Activated CD4-positive, alpha-beta T cell treated with anti-CD3 and anti-CD28 coated beads for 4 hours (primary cell): ENCODE measurements at places on chromosomes 4 and X.

DNA sequence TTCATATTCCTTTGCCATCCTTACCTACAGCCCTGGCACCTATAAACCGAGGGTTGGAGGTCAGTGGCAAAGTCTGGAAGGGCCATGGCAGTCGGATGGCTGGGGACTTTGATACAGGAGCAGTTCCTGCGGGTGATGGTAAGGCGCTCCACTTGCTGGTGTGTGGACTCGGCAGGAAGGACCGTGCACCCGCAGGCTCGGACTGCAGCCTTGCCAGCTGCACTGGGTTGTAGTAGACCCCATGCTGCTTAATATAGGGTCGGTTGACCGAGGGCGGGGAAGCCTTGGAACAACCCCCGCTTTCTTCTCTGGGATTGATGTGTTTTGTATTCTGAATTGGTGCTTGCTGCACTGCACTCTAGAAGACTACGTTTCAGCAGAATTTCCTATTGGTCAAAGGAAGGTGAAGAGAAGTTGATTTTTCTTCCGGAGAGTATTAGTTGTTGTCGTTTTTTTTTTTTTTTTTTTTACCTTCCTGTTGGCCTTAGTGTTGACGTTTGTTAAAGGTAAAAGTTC is 638 bp downstream of the BLTP1 start:
- DNase-seq: peak; percentile 29

- no peak for DNase-seq
Observed at GRCh38 chrX:147749308-147749707, 162.4 kb upstream of the FMR1 start.

DNA sequence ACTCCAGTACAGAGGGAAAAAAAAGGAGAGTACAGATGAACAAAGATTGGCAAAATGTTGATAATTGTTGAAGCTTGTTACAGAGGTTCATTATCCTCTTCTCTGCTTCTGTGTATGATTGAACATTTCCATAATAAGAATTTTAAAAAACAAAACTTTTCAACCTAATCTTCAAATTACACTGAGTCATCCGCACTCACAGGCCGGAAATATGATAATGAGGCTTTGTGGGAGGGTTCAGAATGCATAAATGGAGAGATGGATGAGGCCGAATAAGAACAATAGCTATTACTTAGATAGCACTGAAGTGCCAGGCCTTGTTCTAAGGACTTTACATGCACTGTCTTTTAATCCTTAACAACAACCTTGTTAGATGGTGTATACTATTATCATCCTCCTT is 4.6 kb upstream of the ERCC6L start:
- DNase-seq: no peak

GRCh38 chr4:62797221-62797620 is 1597.1 kb downstream of the ADGRL3 start:
- DNase-seq: no peak

DNA sequence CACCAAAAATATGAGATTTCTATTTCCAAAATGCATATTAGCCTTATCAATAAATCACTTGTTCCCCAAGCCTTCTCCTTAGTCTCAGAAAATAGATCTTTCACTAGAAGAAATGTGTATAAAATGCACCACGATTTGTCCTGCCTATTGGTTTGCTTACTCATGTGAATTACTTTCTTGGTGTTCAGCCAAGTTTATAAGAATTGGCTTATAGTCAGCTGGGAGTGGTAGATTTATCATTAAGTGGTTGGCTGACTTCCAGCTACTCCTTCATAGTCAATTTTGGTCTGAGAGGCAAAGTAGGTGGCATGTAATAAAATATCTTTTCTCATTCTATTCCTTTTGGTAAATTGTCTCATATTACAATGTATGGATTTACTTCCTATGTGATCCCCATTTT is 1.3 kb downstream of the SULT1E1 start:
- no peak for DNase-seq

GRCh38 chr4:878796-879728 is 53.1 kb downstream of the GAK start:
- peak; percentile 27 for DNase-seq

DNA sequence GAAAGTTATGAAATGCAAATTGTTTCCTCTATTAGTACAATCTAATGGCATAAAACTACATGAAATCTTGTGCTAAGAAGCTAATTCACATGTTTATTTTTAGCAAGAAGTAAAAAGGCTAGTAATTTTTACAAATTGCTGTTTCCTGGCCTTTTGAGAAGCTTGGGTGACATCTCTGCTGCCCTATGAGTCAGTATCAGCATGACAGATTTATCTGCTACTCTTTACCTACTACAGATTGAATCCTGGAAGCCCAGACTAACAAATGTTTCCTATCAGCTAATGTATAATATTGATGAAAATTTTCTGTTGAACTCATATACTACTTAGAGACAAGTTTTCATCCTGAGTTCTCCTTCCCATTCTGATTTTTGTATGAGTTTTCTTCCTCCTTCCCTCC is 232.4 kb downstream of the DCTD start:
- DNase-seq: no peak

- no peak for DNase-seq
Observed at GRCh38 chr4:125796138-125796537, 481.4 kb downstream of the FAT4 start.

GRCh38 chr4:147104768-147105167 is 159.1 kb upstream of the TTC29 start:
- no peak for DNase-seq

- no peak for DNase-seq
Observed at GRCh38 chr4:64582492-64582891, 173.2 kb upstream of the TECRL start.

DNA sequence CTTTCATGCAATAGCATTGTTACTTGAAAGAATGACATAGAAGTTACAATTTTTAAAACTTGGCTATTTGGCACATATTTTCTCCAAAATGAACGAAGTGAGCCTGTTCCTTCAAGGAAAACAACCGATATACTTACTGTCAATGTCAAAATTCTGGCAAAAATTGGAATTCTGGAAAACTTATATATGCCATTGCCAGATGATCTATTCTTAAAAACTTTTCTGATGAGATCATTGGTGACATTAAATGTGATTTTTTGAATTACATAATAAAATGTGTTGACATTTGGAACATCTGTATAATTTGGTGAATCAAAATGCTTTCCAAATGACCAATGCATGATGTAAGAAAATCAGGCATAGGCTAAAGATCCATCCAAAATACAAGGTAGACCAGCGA is 209.0 kb downstream of the SCFD2 start:
- no peak for DNase-seq

GRCh38 chr4:10182446-10183424 is 66.1 kb upstream of the WDR1 start:
- DNase-seq: no peak

GRCh38 chrX:106987488-106987887 is 12.5 kb downstream of the MORC4 start:
- no peak for DNase-seq

- no peak for DNase-seq
Observed at GRCh38 chr4:121077496-121077895, 5.2 kb upstream of the NDNF start.

GRCh38 chr4:157196046-157196445 is 24.5 kb upstream of the GRIA2 start:
- DNase-seq: no peak

- DNase-seq: no peak
Observed at GRCh38 chrX:93791304-93791703, 117.3 kb downstream of the FAM133A start.

DNA sequence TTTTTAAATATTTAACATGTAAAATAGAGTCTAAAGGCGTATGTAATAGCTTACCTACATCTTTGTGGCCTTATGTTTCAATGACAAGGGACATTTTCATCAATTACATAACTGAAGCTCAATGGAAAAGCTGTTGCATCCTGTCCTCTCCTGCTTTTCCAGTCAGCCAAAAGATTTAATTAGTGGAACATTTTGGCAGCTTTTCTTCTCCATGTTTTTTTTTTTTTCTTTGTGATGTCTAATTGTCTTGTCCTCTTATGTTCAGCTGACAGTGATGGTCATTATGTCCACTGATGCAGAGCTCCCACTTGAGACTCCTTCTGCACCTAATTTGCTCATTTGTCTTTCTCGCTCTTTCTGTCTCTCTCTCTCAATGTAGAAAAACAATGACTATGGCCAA is 422.2 kb downstream of the GABRG1 start:
- no peak for DNase-seq

GRCh38 chrX:2299871-2300270 is 200.9 kb downstream of the DHRSX start:
- DNase-seq: no peak

GRCh38 chrX:151346931-151347543 is 50.0 kb upstream of the VMA21 start:
- no peak for DNase-seq

DNA sequence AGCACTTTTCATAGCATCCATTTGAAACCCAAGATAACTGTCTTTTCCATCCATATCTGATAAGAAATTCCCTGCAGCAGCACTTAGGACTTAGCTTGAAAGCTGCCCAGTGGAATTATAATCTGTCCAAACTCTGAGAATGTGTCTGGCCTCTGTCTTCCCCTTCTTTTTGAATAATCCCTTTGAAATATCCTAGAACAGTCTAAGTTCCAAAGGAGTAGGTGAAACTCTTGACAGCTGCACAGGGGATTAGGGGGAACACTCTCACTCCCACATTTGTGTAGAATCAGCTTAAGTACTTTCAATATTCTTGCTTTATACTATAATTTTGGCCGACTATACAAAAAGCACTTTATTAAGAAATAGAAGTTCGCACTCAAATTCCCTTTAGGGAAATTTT is 157.7 kb downstream of the PAPSS1 start:
- no peak for DNase-seq

- DNase-seq: no peak
Observed at GRCh38 chrX:1883772-1884171, 268.9 kb downstream of the ASMT start.

DNA sequence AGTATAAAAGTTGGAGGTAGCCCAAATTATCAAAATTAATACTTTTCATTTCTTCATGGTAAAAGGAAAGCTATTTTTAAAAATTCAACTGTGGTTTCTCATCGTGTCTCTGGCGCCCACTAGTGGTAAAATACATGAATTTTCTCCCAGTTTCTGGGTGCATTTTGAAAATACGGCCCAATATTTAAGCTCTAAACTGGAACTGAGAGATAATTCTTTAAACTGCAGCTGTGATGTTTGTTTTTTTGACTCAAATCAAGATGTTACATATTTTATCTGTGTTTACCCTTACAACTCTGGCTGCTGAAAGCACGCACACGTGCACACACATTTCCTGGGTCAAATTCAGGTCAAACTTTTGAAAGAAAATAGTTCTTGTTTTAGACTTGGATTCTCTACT is 123.9 kb upstream of the ACSL4 start:
- peak; percentile 22 for DNase-seq

GRCh38 chr4:10347815-10348214 is 109.4 kb downstream of the ZNF518B start:
- DNase-seq: no peak

- no peak for DNase-seq
Observed at GRCh38 chr4:102105983-102106382, 239.3 kb downstream of the SLC39A8 start.

DNA sequence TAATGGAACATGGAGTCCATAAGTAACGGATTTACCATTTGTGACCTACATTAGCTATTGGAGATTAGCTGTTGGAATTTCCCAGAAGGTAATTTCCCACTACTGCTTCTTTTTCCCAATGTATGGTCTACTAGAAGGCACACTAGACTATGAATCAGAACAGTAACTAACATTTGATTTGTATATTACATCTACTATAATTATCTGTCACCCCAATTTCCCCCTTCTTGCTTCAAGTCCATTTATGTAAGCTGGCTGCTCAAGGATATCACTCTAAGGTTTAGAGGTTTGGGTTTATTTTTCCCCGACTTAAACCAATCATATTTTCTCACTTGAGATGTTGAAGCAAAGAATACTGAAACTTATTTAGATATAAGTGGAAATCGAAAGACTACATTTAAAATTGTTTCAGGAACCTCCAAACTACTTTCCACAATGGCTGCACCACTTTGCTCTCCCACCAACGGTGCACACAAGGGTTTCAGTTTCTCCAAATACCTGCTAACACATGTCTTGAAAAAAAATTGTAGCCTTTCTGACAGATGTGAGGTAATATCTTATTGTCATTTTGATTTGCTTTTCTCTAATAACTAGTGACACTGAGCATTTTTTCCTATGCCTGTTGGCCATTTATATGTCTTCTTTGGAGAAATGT is 33.3 kb upstream of the H2AZ1 start:
- DNase-seq: no peak
